ENCODE measurements at places on chromosomes 6 and 20.

DNA sequence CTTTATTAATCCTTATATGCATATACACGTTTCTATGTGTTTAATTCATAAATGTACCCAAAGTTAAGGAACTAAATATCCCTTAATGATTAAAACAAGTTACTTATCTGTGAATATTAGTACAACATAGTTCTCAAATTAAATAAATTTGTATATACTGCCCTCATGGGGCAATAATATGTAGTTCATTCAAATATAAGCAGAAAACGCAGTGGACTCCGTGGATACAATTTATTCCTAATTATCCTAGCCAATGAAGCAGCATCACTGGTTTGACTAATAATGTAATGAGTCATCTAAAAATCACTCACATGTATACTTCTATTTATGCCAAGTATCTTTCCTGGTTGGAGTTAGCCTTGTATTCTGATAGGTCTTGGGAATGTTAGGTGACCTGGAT is 111.6 kb downstream of the TBC1D32 start:
- no peak for DNase-seq

- DNase-seq: no peak
Measured at GRCh38 chr6:148869585-148869984, 122.8 kb downstream of the UST start.

DNA sequence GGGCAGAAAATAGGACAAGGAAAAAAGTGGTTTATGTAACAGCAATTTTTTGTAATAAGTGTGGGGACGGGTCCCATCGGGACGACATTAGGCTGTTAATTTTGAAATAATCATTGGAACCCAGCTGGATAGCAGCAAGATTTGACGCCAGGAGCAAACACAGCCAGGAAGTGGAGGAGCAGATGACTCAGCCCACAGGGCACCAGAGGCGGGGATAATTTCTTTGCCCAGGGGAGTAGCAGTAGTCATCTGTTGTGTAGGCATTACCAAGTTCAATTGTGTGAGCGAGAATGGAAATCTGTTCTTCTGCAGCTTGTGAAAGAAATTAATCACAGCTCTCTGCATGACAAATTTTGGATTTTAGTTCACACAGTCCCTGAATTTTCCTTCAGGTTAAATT is 22.6 kb upstream of the RIN2 start:
- DNase-seq: no peak

GRCh38 chr20:20772497-20773085 is 60.1 kb upstream of the RALGAPA2 start:
- no peak for DNase-seq

DNA sequence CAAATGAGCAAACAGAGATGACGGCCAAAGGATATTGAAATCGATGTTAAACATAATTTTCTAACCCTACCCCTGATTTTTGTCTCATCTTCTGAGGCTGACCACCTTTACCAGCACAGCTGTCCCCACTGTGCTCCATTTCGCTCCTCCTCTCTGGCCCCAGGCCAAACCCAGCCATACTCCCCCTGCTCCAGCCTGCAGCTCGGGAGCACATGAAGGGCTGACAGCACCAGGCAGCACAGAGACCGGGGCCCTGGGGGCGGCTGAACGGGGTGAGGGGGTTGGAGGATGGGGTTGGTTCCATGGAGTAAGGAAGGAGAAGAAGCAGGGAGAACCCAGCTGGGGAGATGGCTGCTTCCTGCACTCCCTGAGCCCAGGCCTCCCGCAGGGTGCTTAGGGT is 3.2 kb upstream of the NCR2 start:
- DNase-seq: no peak

GRCh38 chr20:59328071-59328470 is 27.7 kb downstream of the EDN3 start:
- DNase-seq: no peak

DNA sequence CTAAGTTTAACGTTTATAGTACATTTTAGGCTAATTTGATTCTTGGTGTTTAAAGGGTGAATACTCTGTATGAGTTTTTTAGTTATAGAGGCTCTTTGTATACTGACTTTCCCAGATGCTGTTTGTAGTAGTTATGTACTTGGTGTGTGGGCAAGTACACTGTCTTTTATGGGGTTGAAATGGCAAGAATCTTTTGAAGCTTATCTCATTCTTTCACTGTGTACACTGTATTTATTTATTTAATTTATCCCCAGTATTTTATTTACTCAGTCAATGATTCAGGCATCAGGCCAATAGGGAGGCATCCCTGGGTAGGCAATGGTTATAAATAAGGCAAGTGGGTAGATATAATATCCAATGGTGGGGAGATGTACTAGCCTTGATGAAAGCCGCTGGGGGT is 277.0 kb upstream of the PTCHD4 start:
- DNase-seq: no peak

DNA sequence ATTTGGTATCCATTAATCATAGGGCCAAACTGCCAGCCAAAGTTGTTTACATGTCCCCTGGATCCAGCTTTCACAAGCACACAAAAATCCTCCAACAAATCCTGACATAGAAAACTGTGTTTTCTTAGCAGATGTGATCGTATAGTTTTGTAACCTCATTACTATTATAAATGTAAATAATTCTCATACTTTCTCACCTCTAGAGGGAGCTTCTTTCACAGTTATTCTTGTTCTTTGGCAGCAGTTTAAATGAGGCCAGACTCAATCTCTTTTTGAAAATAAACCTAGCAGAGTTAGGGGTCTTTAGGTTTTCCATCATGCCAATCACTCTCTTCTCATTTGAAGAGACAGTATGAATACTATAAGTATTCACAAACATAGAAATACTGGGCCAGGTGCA is 17.0 kb upstream of the ZNF318 start:
- no peak for DNase-seq

GRCh38 chr6:84583784-84584183 is 180.6 kb downstream of the TBX18 start:
- DNase-seq: no peak

DNA sequence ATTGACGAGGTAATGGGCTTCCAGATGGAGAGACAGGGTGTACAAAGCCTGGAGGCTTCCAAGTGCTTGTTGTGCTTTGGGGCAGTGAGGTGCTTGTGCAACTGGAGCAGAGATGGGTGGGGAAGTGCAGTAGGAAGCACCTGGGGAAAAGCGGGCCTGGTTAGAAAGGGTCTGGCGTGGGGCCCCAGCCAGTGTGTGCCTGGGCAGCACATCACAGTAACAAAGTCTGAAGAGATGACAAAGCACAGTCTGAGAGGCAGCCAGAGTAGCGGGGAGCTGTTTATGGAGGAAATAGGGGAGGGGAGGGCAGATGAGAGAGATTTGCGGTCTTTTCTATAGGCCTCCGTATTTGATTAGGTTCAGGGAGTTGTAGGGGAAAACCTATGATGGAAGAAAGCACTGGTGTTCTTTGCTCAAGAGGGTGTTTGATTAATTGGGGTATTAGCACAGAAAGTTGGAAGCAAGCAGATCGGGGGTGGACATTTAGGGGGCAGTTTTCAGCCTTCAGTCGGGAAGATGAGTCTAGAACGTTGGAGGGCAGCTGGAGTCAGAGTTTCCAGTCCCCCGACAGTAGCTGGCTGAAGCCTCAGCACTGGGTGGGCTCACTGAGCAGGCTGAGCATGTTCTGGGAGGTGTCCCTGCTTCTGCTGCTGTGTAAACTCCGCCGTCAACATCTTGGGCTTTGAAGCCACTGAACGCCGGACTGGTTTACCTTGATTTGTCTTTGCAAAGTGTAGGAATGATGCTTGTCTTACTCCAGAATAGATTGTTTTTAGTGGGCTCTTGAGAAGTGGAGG is 15.5 kb upstream of the MROH8 start:
- no peak for DNase-seq

GRCh38 chr20:51128198-51128597 is 105.3 kb upstream of the KCNG1 start:
- DNase-seq: no peak

GRCh38 chr6:144283646-144284477 is 1.3 kb upstream of the UTRN start:
- DNase-seq: no peak

- no peak for DNase-seq
Measured at GRCh38 chr6:151876122-151876521, 68.6 kb downstream of the ESR1 start.

GRCh38 chr6:157198425-157199279 is 124.7 kb downstream of the TMEM242 start:
- DNase-seq: no peak

- no peak for DNase-seq
Measured at GRCh38 chr20:62551407-62552323, 75.9 kb upstream of the GATA5 start.

GRCh38 chr20:20971810-20972209 is 134.3 kb downstream of the LINC00237 start:
- no peak for DNase-seq

Measured in GM19239 (cell line).